Amygdala (tissue), 56 donors: ENCODE measurements at places on chromosomes 5 and 9.

GRCh38 chr9:2319421-2319820, 302.2 kb upstream of the VLDLR start:
- DNase-seq: no peak

GRCh38 chr9:100587375-100587774, 9.5 kb downstream of the CAVIN4 start:
- DNase-seq: no peak

GRCh38 chr9:95207403-95207802, 110.1 kb downstream of the FANCC start:
- no peak for DNase-seq

- DNase-seq: no peak
Measured at GRCh38 chr5:119276978-119277377, 78.8 kb upstream of the TNFAIP8 start.

GRCh38 chr5:96425443-96425842, 7.6 kb downstream of the PCSK1 start:
- no peak for DNase-seq

DNA sequence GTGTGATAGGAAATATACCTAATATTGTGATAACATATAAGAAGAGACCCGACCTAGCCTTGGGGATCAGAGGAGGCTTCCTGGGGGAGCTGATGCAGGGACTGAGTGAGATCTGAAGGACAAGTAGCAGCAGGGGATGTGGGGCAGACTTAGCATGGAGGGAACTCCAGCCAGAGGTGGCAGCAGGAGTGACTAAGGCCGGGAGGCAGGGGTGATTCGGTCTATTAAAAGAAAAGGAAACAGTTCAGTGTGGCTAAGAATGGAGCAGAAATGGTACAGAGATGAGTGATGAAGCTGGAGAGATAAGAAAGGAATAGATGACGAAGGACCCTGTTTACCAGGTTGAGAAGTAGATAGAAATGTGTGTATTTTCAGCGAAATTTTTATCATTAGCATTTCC, 408.8 kb downstream of the ENC1 start:
- no peak for DNase-seq

DNA sequence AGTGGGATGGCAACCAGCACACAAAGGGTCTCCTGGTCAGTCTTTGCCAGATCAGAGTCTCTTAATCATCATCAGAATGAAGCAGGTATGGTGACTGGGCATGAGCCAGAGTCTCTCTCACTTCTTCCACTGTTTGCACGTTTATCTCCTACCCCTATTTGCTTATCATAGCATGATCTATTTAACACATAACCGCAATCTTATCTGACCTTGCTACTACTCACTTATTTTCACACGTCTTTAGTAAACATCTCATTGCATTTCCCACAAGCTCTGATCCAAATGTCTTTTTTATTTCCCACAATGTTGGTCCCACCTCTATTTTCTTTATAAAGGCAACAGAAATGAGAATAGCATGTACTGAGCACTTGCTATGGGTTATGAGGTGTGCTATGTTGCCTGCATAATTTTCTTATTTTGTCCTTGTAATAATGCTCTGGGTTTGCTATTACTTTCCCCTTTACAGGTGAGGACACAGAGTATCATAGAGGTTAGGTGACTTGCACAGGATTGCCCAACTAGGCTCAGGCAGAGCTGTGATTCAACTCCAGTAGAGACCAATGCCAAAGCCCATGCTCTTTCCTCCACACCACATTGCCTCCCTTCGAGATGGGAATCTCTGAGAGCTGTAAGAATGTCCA, 39.7 kb upstream of the IL7R start:
- no peak for DNase-seq

- DNase-seq: no peak
Measured at GRCh38 chr9:4137681-4138099, 162.2 kb downstream of the GLIS3 start.

DNA sequence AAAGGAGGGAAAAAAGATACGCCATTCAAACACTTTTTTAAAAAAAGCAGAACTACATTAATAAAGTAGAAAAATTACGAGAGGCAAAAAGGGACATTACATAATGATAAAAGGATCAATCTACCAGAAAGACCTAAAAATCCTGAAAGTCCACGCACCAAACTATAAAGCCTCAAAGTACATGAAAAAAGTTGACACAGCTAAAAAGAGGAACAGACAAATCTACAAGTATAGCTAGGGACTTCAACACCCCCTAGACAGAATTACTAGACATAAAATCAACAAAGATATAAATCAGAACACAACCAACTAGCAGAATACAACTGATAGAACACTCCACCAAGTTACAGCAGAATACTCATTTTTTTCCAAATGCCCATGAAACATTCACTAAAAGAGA, 11.1 kb downstream of the CAMSAP1 start:
- no peak for DNase-seq

DNA sequence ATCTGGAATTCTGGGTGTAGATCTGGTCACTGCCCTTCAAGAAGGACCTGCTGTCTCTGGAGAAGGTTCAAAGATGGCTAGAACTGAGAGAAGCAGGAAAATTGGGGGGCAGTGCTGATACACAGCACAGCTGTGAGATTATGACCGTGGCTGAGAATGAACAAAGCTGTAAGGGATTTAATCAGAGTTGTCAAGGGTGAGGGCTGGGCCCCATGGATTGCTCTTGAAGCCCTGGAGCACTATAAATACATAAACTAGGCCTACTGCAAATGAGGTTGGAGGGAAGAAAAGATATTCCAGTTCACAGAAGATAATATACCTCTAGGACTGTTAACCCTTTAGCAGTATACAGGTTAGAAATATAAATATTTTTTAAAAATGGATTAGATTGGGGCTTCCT, 86.3 kb upstream of the KLF9 start:
- no peak for DNase-seq

DNA sequence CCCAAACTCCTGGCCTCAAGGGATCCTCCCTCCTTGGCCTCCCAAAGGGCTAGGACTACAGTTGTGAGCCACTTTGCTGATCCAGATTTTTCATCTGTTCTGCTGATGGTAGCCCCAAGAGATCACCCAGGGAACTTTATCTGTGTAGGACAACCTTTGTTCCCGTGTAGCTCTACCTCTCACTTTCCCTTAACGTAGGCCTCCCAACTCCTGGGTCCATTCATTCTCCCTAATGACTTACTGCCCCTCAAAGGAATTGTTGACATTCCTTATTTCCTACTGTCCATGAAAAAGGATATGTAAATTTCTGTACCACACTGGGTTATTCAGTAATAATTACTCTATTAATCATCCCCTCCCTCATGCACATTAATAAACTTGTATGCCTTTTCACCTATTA, 51.0 kb upstream of the PHF24 start:
- no peak for DNase-seq

GRCh38 chr5:59873113-59873512, 20.4 kb downstream of the PDE4D start:
- no peak for DNase-seq

GRCh38 chr9:124471761-124472160, 21.5 kb downstream of the ADGRD2 start:
- DNase-seq: no peak

GRCh38 chr5:81292130-81292529, 9.3 kb upstream of the ZCCHC9 start:
- no peak for DNase-seq

- DNase-seq: no peak
Measured at GRCh38 chr5:164364237-164365208, 859.1 kb downstream of the MAT2B start.

DNA sequence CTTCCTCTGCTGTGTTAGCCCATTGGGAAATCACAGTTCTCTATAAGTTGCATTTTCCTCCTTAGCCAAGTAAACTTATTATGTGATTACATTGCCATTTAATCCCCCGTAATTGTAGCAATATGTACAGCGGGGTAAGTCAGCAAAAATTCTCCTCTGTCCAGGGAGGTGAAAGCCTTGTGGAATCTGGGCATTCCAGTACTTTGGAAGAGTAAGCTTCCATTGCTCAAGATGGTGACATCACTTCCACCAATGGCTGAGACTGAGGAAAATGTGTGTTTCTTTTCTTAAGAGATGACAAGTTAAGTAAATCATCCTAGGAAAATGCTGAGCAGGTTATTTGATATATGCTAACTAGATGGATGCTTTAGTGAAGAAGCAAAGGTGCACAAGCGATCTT, 436.7 kb downstream of the CETN3 start:
- no peak for DNase-seq

DNA sequence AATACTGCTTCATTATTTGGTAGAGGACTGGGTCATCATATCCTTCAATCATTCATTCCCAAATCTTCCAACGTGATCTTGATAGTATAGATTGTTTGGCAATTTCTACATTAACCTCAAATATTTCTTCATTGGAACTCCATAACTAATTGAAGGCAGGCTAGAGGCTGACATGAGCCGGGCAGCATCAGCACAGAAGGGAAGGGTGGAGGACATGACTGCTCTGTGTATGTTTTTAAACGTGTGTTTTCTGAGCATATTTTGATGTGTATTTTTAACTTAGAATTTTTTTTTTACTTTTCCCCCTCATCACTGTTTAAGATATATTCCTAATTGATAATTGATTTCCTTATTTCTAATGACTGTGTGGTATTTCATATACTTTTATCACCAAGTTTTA, 12.6 kb downstream of the DDX4 start:
- no peak for DNase-seq

DNA sequence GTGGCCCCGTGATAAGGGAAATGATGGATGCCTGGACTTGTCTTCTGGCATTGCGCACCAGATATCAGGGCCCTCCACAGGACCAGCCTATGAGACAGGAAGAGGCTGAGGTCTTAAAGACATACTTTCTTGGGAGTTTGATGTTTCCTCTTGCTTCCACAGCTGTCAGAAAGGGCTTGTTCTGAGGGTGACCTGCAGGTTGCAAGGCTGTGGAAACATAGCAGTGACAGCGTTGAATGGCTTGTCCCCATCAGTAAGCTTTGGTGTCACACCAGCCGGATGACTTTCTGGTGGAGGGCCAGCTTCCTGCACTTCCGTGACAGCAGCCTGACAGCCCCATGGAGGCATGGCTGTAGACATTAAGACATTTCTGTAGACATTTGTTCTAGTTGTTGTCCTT, 143.2 kb downstream of the C9orf152 start:
- no peak for DNase-seq

DNA sequence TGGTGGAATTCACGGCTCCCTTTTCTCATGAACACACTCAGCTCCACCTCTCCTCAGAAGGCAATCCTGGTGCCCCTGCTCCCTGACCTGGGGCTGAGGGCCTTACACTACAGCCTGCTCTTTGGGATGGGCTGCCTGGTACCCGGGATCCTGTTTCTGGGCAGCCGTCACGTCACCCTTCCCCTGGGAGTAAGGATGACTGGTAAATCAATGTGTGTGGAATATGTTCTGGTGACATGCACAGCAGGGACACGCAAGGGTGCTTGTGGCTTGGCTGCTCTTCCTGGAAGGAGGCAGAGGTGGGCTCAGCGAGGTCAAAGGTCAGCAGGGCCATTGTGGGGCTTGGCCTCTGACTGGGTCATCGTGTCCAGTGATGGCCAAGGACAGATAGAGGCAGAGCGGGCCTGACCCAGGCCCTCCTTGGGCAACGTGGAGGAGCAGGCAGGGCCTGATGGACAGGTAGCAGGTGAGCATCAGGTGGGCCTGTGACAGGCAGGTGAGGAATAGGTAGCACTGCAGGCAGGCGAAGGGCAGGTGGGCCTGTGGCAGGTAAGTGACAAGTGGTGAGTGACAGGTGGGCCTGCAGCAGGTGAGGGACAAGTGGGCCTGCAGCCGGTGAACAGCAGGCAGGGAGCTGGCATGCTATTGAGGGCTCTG, 399.4 kb upstream of the IRX4 start:
- DNase-seq: no peak

DNA sequence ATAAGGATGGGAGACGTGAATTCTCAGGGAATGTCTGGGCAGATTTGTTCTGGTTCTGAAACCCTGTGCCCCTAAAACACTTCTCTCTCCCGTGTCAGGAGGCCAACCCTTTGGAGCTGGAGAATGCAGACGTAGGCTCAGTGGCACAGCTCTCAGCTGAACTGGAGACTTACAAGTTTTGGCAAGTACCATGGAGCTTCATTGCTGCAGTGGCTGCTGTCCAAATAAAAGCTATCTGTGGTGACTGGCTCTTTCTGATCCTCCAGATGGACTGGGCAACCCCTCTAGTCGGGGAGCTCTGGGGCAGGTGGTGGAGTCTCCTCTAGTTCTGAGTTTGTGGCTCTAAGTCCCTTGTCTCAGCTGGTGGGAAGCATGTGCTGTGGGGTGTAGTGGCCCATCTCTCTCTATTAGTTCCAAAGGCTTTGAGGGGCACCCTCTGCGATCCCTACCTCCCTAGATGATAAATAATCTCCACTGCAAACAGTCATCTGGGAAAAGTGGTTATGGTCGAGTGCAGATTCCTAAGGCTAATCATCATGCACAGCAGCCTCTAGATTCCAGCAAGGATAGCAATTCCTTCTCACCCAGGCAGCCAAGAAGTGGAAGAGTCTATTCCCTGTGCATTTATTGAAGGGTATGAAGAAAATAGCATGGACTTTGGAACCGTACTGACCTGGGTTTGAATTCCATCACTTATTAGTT, 204.2 kb upstream of the KLF4 start:
- DNase-seq: no peak

- DNase-seq: no peak
Measured at GRCh38 chr5:14687023-14687665, 22.6 kb downstream of the OTULIN start.

DNA sequence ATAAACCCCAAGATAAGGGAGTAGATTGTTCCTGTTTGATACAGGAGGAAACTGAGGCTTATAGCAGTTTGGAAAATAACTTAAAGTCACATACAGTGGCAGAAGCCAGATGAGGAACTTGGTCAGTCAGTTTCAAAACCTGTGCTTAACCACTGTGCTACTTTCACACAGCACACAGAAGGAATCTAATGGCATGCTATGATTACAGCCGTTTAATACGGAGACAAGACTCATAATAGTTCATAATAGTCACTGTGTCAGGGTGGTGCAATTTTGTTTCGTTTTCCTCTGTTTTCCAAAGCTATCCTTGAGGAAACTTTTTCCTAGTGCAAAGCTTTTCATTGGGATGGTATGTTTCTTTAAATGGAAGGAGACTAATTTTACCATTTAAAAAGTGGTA, 112.3 kb downstream of the GCNT1 start:
- DNase-seq: no peak
